Lower lobe of right lung (tissue), 2 donors: ENCODE measurements at places on chromosomes 7 and 10.

GRCh38 chr7:67875558-67875957 lies 878.9 kb downstream of the TYW1 start:
- no peak for DNase-seq

DNA sequence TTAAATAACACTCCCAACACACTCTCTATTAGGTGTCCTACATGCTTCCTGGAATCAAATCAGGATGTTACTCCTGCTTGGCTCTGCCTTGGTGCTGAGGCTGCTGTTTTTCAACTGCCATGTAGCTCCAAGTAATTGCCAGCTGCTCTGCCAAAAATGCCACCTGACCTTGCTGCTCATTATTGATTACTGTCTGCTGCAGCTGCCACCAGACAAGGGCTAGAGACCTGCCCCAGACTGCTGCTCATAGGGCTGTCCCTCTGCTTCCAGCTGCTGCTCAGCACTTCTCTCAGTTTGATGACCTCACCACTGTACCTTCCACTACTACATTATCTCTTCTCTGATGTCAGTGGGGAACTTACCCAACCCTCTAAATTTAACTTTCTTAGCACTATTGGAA lies 102.5 kb downstream of the PCLO start:
- no peak for DNase-seq

DNA sequence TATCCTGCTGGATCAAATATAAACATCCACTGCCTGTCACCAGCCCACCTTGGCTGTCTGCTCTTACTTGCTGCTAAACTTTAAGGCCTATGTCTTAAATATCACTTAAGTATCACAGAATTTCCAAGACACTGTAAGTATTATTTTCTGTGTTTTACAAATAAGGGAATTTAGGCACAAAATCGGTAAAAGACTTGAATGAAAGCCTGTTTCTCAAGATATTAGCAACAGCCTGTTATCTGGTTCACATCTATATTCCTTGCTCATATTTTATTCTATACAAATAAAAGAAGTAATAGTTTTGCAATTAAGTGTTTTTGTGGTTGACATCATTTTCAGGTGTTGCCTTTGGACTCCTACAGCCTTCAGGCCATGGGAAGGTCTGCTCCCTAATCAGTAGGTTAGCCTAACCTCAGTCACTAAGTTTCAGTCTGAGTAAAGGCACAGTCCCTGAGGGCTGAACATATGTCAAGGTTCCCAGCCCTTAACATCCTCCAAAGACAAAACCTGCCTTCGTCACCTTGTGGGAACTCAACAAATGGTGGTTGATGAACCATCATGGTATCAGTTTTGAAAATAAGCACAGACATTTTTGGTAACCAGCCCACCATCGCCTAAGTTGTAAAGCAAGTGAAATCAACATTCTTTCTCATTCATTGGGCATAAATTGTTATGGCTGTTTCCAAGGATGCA lies 127.1 kb downstream of the CREB5 start:
- no peak for DNase-seq

DNA sequence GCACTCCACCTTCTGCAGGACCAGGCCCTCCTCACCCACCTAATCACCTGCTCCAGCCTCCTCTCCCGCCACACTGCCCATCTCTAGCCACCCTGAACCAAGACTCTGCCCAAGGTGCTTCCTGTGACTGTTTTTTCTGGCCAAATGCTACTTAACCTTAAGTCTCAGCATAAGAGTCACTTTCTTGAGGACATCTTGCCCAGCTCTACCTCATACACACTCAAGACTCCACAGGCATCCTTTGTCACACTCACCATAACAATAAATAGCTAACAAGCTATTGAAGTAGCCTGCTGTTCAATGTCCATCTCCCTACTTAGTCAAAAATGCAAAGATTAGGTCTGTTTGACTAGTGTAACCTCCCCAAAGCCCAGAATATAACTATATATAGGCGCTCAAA lies 455.4 kb upstream of the NFE2L3 start:
- DNase-seq = no peak

DNA sequence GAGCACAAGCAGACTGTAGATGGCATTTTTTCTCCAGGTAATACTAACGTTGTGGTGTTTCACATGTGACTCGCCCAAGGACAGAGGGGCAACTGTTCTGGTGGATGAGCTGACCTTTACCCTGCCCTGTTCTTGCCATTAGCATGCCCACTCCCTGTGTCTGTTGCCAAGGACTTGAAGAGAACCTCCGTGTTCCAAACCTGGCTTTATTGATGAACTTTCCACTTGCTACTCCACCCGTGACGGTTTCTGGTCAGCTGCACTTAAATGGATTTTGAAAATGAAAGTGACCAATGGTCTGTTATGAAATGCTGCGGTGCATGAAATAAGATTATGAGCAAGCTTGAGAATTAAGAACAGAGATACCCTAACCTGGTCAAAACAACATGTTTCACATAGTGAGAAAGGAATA lies 30.4 kb downstream of the LRRC4 start:
- no peak for DNase-seq

DNA sequence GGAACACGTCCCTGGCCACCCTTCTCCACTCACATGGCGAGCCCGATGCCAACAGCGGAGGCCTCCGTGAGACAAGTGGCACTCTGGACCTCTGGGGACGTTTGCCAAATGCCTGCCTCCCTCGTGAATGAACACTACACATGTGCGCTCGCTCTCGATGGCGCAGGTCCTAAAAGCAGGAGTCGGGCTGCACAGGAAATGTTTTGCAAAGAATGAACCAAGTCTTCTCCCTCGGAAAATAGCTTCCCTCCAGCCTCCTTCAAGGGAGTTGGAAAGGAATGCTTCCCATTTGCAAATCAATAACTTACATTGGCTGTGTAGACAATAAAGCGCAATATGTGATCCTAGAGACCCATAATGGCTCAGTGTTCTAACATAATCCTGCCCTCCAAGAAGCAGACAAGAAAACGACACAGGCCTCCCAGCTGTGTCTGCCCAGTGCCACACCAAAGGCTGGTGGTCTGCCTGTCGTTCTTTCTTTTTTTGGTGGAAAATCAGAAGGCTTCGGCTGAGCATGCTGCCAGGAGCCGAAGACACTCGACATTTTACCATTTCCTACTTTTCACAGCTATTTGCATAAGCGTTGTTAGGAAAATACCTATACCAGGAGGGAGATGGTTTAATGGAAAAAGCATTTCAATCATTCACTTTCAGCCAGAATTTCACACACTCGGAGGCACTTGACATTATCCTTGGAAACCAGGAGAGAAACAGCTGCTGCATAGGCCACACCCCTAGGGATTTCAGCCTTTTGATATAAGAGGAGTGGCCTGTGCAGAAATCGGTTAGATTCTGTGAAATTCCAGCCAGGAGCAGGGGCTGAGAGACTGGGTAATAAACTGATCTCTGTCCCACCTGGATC lies 38.4 kb downstream of the ATXN7L1 start:
- DNase-seq = peak; percentile 74

GRCh38 chr10:43218951-43219837 lies 47.7 kb downstream of the RASGEF1A start:
- DNase-seq = peak; percentile 36

DNA sequence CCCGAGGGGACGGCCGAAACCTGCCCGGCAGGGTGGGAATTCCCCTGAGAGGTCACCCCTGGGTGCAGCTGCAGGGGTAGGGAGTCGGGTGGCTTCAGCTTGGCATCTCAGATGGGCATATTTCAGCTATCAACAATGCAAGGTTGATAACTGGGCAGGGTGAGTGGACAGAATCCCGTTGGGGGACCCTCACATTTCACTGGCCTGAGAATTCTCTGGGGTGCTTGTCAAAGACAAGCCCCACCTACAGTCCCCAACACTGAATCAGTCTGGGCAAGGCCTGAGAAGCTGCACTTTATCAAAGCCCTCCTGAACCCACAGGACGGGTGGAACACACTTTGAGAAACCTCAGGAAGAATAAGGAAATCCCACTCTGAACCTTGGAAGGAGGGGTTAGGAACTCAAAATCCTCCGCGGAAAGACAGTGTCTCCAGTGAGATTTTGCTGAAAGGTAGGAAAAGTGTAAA lies 3.1 kb downstream of the RGS10 start:
- DNase-seq = no peak

DNA sequence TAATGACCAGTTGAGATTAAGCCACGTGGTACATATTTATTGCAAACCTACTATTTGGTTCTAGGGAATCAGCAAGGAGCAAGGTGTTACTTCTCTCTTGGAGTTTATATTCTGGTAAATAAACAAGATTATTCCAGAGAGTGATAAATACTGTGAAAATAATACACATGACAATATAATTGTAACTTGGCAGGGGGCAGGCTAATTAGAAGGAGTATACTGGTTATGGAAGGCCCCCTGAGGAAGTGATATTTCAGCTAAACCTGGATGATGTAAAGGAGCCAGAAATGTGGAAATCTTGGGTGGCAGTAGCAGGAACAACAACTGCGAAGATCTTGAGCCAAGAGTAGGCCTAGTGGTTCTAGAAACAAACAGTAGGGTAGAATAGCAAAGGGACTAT lies 111.8 kb downstream of the SDK1 start:
- no peak for DNase-seq

- no peak for DNase-seq
Measured at GRCh38 chr7:69190763-69191162, 407.5 kb upstream of the AUTS2 start.

- no peak for DNase-seq
Measured at GRCh38 chr10:59181668-59182067, 5.2 kb downstream of the PHYHIPL start.

DNA sequence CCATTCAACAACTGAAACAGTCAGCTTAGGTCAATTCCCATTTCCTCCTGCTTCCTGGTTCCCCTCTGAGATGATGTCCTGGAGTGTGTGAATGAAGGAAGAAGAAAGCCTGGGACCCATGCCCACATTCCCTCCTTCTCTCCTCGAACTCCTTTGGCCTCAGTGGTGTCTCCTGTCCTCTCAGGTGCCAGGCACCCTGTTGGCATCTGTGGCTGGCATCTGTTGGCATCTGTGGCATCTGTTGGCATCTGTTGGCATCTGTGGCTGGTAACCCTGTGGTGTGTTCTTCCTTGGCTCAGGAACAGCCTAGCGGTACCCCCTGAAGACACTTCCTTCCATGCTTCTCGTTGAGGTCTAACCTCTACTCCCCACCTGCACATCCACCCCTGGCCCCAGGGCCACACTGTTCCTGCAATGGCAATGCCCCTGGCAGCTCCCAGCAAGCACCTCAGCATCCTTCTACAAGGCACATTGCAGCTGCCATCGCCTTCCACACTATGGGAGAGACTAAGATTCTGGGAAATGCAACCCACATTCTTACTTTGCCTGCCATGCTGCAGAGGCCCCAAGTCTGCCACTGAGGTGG lies 114.4 kb upstream of the NEBL start:
- no peak for DNase-seq

GRCh38 chr7:17586711-17587110 lies 288.3 kb downstream of the AHR start:
- no peak for DNase-seq

- no peak for DNase-seq
Measured at GRCh38 chr7:41136551-41136950, 566.3 kb downstream of the INHBA start.

DNA sequence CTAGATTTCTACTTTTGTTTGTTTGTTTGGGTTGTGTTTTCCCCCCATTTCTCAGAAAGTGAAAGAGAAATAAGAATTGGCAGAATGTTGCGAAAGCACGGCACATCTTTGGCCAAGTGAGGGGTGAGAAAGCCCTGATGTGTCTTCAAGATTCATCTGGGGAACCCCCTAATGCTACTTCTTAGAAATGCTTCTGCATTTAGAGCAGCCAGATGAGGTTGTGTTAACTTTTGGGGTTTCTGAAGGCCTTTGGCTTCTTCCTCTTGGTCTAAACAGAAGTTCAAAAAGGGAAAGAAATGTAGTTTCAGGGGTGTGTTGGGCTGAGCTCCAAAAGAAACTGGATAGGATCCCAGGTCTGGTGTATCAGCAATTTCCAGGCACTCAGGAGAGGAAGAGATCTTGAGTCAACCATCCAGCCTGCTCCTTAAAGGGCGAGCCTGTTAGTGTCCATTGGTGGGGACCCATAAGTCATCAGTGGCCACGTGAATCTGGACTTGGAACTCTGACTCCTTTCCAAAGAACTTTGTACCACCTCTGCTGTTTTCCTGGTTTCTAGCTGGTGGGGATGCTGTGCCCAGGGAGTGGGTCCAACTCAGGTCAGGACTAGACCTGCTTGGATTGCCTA lies 6.5 kb downstream of the DUSP5 start:
- DNase-seq = peak; percentile 54

GRCh38 chr10:5873515-5873995 lies 16.1 kb downstream of the ANKRD16 start:
- no peak for DNase-seq

DNA sequence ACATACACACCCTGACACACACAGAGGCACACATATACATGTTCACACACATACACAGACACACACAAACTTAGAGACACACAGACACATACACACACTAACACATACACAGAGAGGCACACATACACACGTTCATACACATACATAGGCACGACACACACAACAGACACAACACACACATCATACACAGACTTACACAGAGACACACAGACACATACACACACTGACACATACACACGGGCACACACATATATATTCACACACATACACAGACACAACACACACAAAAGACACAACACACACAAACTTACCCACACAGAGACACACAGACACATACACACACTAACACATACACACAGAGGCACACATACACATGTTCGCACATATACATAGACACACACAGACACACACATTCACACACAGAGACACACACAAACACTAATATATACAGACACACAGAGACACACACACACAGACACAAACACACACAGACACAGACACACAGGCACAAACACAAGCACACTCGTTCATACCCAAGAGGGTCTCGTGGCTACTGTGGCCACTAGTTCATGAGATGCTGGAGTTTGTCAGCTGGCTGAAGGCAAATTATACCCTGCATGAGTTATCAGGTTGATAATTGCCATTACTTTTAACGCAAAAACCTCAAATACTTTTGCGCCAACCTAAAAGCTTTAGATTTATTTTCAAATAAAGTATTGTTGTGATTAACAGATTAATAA lies 17.7 kb upstream of the KLF6 start:
- DNase-seq = no peak

DNA sequence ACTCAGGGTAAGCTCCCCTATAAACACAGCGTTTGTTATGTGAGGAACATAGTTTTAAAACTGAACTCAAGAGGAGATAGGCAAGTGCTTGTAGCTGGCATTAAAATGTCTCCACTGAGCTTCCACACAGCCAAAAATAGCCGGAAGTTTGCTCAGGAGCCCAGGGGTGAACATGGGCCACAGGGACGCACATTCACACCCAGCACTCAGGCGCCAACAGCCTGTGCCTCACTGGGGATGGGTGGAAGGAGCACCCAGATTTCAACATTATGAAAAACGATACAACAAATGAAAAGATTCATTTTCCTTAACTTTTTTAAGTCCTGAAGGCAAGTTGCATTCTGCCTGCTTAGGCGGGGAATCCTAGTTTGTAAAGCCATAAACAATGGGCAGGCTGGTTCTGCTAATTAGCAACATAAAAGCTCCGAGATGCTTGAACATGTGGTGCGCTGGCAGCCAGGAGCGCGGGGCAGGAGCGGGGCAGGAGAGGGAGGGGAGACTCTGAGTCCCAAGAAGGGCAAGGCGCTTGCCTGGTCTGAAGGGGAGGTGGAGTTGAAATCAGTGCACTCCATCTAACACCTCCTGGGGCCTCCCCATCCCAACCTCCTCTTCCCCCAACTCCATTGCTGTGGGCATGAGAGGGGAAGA lies 235.9 kb downstream of the COBL start:
- DNase-seq = no peak
